Mesothelial cell of epicardium (in vitro differentiated cells): ENCODE measurements at places on chromosomes 12 and 14. TPM values are rescaled to one million over a fixed set of nuclear protein-coding genes. Genes with fewer than 3 reads are reported as not detected.

NEUROD4 gene
- total RNA-seq: not detected in 3 replicates

DNA sequence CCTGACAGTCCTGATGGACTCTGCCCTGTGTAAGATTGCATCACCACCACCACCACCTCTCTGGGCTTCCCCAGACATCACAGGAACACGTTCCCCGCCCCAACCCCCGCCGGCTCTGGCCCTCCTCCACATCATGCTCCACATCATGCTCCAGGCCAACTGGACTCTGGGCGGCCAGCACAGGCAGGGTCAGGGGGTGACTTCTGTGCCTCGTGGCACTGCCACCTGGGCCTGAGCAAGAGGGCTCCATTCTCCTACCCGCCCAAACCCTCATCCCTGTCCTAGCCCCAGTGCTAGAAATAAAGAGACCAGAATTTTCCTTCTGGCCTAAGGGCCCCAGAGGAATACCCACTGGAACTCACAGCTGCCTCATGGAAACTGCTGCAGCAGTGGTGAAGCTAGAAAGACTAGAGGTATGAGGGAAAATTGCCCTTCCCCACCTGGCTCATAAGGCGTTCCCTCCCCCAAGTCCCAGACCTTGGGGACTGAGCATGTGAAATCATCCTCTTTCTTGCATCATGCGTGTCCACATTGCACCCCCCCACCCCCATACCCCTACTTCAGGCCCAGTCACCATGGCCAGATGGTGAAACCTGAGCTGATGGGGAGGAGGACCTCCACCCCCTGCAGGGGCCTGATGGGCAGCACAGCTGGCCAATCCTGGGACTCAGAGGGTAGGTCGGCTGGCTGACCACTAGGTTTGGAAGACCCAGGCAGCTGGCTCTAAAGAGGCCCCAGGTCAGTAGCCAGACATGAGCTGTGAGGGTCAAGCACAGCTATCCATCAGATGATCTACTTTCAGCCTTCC is at the start of gene INHBE:
Gene INHBE, plus strand, starts transcription at position 742 of the 808 bp plus-strand sequence. CDS start 230 bp downstream, outside the sequence.
- DNase-seq: no peak

DNA sequence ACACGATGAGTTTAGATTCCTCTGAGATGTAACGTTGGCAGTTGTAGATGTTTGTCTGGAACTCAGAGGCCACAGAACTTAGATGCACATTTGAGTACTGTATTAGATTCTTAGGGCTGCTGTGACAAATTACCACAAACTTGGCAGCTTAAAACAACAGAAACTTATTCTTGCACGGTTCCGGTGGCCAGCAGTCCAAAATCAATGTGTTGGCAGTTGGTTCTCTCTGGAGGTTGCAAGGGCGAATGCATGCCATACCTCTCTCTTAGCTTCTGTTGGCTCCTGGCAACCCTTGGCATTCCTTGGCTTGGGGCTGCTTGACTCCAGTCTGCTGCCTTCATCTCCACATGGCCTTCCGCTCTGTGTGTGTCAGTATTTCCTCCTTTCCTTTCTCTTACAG is 118.9 kb downstream of the C12orf75 start:
- no peak for DNase-seq

DNA sequence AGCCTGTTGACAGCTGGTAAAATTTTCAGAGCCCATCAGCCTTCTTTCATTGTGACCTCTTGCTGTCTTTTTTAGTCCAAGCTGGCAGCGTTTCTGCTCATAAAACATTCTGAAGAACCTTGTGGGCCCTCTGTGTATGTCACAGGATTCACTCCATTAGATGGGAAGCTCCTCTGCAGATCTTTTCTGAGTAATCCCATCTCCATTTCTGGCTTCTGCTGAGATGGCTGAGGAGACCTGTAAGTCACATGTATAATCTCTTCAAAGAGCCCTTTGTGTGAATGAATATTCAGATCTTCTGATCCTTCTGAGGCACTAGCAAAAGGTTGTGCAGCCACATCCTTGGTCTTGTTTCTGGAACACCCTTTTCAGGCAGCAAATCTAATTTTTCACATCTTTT is 2.8 kb downstream of the RXYLT1 start:
- no peak for DNase-seq

GRCh38 chr12:46664761-46665287 is 161.0 kb downstream of the SLC38A4 start:
- DNase-seq: no peak

RNASE1 gene
- total RNA-seq: 13.1 to 14.8 TPM (median 13.3 TPM) in 3 replicates

DNA sequence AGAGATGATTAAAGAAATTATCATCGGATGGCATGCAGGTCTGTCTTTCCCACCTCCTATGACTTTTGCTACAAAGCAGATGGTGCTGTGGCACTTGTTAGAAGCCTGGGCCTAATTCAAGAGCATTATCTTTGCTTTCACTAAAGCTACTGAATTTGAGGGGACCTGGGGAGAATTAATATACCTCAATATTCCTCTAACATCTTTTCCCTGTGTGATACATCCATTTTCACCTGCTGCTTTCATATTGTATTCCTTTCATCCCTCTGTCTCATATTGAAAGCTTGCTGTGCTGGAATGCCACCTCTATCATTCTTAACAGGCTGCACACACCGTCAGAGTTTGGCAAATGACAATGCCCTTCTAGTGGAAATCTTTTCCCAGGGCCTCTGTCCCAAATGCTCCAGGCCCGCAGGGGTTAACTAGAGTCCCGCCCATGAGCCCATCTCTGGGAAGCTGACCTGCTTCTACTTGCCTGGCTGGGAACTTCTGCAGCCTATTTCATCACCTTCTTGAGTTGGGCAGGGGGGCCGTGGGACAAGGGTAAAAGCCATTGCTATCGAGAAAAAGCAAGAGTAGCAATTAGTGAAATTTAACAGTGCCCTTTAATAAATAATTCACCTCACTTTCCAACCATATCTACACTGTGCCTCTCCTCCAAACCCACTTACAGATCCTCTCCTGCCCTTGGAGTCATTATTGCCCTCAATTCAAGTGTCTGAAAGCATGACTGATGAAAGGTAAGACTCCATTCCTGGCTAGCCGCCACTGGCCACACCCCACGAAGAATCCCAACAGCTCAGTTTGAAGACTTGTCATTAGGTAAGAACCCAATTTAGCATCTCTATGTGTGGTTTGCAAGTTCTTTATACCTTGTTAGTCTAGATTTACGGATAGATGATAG is 126.7 kb upstream of the BTG1 start:
- no peak for DNase-seq

- DNase-seq: no peak
Observed at GRCh38 chr12:84696908-84697540, 215.6 kb downstream of the SLC6A15 start.

ARMH4 gene
- 18.8 to 19.8 TPM (median 19.6 TPM) in 3 replicates for total RNA-seq

GRCh38 chr12:52662093-52662917 is 10.3 kb upstream of the KRT2 start:
- DNase-seq: no peak

RASSF8 gene
- total RNA-seq: 60.6 to 62.8 TPM (median 61.8 TPM) in 3 replicates

DNA sequence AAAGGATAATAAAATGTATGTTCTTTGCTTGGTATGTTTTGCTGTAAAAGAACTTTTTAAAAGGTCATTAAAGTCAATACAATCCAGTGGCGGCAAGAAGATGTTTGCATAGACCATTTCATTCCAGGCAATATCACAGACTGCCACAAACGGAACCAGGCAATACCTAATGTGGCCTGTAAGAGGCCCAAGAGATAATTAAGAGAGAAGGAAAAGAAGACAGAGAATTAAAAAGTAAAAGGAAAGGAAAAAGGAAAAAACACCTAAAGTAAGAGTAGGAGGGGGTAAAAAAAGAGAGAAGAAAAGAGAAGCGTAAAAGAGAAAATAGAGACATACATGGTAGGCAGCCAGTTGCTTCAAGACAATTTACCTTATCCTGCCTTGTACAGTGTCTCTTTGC is 6.8 kb upstream of the ARHGAP5 start:
- no peak for DNase-seq

DNA sequence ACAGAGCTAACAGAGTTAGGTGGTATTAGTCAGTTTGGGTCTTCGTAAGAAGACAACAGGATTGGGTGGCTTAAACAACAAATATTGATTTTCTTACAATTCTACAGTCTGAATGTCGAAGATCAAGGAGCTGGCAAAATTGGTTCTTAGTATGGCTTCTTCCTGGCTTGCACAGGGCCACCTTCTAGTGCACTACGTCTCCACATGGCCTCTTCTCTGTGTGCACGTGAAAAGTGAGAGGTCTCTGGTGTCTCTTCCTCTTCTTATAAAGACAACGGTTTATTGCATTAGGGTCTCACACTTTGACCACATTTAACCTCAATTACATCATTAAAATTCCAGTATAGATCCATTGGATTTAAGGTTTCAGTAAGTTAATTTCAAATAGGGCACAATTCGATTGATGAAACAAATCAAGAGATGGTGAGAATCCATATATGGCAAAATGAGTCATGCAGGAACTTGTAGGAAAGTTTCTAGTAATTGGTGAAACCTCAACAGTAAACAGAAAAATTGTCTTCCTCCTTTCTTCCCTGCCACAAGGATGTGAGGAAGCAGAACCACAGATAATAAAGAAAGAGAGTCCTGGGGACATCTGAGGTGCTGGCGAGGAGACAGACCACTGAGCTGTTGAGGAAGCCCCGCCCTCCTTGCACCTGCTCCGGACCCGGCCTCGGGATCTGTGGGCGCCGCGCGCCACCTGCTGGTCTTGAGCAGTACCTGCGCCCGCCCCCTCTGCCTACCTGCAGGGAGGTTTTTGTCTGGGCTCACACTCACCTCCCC is 846.7 kb downstream of the TMEM121 start:
- no peak for DNase-seq

DNA sequence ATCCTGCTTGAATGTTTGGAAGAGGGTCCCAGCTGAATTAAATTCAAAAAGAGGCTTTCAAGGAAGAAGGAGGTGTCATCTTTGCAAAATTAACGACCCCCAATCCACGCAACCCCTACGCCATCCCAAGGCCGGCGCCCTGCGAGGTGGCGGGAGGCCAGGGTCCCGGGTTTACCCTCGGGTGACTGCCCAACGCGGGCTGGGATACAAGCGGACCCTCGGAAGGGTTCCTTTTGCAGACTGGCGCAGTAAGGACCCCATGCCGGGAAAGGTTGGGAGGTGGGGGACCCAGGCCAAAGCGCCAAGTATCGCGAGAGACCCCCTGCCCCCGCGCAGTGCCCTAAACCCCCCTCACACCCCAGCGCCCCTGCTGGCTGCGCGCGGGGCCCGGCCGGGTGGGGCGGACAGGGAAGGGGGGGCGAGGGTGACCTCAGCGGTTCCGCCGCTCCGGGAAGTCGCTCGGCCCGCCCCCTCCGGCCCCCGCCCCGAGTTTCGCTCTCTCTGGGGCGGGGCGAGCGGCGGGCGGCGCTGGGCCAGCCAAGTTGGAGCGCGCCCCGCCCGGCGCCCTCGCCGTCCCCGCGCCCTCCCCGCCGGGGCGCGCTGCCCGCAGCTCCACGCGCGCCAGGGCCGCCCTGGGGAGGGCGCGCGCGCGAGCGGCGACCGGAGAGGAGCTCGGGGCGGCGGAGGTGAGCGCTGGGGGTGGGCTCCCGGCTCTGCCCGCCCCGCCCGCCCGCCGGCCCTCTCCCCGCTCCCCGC is 708 bp upstream of the ZBTB42 start:
- DNase-seq: peak; percentile 70

GRCh38 chr14:23481362-23481970 is 12.0 kb downstream of the NGDN start:
- DNase-seq: no peak

DNA sequence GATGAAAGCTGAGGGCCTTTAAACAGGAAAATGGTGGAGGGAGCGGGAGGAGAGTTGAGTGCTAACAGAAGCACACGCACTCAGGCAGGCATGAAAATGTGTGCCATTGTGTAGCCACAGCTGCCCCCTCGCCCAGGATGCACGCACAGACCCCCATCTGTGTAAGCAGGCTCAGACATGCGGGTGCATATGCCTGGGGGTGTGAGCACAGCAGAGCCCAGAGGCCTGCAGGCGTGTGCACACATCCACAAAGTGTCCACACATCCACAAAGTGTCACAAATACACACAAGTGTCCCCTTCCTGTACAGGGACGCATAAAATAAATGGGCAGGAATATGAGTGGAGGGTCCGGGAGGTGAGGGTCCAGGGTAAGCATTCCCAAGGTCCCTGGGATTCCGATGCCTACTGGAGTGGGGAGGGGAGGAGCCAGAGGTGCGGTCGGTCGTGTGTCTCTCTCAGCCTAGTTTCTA is 805 bp upstream of the KRT7 start:
- DNase-seq: no peak

GRCh38 chr12:122887819-122888212 is 8.1 kb downstream of the VPS37B start:
- no peak for DNase-seq

GRCh38 chr12:944211-944610 is 5.3 kb downstream of the RAD52 start:
- DNase-seq: no peak

DNA sequence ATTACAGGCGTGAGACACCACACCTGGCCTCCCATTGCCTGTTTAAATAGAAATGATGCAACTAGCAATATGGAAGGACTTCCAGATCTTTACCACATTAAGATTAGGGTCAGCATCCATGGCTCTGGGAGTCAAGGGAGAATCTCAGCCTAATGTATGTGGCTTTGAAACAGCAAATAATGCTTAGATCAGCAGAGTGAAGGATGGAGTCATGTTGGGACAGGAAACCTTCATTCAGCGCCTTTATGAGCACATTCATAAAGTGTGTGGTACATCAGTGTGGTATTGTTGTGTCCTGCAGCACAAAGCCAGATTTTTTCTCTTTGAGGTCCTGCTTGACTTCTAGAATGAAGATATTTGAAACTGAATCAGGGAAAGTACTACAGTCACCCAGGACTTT is 15.3 kb upstream of the SPSB2 start:
- DNase-seq: no peak

KLRF1 gene
- not detected in 3 replicates for total RNA-seq

- no peak for DNase-seq
Observed at GRCh38 chr14:98170575-98170974, 1101.4 kb downstream of the BCL11B start.
